ENCODE measurements at places on chromosomes 3 and 15.

GRCh38 chr15:22229990-22230819, 149.9 kb downstream of the OR4M2 start:
- DNase-seq: no peak

- no peak for DNase-seq
Observed at GRCh38 chr3:122052968-122053367, 2.2 kb upstream of the CD86 start.

DNA sequence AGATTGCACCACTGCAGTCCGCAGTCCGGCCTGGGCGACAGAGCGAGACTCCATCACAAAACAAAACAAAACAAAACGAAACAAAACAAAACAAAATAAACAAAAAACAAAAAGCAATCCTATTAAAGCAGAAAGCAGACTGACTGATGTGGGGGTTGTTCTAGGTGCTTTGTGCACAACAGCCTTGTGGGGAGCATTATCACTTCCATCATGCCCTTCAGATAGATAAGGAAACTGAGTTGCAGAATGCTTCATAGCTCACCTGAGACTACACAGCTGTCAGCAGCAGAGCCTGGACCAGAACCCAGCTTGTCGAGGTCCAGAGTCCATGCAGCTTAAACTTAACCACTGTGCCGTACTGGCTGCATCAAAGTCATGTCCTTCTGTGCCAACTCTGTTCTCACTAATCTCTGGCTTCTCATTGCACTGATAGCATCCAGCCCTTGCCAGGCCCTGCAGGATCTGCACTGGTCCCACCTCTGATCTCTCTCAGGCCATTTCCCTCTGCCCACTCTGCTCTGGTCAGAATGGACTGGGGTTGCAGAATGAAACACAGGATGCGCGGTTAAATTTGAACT, 47.6 kb upstream of the MRPS22 start:
- no peak for DNase-seq

GRCh38 chr3:177468816-177469215, 271.5 kb upstream of the TBL1XR1 start:
- no peak for DNase-seq

DNA sequence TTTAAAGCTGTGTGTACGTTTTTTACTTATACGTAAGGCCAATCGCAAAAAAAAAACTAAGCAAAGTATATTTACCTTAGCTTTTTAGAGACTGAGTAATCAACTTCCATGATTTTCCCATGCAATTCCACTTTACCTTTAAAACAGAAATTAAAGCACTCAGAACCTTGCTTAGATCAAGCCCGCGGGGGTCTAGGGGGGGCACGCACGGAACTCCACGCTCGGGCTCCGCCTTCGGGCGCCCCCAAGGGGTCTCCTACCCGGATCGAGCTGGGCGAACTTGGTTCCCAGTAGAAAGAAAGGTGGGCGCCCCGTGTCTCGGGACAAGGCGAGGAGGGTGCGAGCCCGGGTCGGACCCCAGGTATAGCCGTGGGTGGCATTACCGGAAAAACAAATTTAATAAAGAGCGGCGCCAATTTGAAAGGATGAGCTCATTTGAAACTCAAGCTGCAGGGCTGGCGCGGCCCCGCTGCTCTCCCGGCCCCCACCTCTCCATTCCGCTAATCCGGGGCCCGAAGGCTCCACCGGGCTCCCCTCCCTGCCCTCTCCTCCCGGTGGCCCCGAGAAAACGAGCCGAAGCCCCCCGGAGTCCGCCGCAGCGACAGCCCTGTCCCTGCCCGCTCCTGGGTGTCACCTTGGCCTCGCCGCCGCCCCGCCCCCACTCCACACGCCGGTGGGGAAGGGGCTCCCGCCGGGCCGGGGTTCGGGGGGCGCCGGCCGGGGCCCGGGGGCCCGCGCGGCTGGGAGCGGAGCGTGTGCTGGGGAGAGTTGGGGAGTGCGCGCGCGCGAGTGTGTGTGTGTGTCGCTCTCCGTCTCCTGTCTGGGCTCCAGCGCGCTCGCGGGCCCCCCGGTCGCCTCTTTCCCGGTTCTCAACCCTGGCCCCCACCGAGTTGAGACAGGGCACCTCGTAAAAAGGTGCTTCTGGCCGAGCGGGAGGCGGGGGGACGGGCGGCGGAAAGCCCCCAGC, 1.5 kb downstream of the IGF2BP2 start:
- no peak for DNase-seq

DNA sequence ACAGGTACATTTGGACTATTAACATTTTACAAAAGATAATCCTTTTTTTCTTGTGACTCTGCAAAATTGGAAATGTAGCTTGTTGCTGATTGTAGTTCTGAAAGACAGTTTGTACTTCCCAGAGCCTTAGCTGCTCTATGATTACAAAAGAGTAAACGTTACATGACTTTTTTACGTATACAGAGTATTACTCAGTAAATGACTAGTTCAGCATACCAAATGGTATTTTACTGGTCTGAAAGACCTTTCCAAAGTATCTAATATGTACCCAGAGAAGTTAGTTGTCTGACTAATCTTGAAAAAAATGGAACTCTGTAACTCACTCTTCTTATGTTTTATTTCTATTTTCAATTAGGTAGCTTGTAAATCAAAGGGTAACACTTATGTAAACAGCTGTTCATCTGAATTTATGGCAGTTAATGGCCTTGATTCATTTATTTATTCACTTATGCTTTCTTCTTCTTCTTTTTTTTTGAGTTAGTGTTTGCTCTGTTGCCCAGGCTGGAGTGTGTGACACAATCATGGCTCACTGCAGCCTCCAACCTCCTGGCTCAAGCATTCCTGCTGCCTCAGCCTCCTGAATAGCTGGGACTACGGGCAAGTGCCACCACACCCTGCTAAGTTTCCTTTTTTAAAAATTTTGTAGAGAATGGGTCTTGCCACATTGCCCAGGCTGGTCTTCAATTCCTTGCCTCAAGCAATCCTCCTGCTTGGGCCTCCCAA, 151.7 kb downstream of the C3orf38 start:
- no peak for DNase-seq

DNA sequence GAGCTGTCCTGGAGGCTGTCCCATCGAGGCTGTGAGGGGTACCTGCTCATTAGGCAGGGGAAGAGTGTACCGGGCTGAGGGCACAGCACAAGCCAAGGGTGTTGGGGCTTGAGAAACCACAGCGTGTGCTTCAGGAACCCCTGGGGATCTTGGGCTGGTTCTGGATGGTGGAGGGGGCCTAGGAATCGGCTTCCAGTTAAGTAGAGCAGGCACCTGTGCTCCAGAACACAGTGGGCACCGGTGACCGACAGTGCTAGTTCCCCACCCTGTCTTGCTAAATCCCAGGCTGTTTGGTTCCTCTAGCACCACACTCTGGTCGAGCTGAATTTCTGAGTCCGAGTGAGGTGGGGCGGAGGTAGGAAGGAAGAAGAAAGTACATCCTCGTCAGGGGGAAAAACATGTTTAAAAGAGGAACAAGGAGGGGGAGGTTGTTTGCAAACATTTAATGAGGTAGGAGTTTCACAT, 29.1 kb downstream of the SLC6A6 start:
- DNase-seq: no peak

- DNase-seq: no peak
Observed at GRCh38 chr3:10666621-10667020, 149.4 kb upstream of the SLC6A11 start.

DNA sequence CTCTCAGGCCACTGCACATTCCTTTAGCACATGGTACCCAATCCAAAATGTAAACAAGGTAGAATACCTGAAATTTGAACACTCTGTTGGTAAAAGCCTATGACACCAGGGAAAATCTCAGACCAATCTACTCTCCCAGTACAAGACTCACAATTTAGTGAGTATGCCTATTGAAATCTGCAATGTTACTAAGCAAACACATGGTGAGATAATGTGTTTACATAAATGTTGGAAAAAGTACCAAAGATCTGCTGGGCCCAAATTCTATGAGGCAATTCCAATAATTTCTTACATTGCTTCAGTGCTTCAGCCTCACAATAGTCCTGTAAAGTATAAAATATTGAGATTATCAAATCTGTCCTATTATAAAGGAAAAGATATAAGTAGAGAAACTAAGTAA, 536.1 kb downstream of the PYDC2 start:
- DNase-seq: no peak

DNA sequence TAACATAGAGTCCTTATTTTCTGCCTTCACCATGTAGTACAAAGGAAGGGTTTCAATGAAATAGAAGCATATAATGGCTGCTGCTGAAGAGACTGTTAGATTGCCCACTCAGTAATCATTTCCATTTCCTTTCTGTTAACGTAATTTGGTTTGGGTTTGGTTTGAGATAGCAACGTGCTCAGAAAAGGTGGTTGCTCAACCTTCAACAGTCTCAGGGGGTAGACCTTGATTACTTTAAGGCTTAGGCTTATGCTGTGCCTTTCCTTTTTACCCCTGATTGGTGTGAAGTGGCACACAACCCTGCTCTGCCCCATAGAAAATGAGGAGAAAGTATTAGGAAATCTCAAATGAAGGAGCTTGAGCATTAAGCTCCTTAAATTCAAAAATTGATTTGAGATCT, 163.7 kb upstream of the TP63 start:
- no peak for DNase-seq

GRCh38 chr3:159548675-159549335, 439.8 kb upstream of the IL12A start:
- no peak for DNase-seq

- no peak for DNase-seq
Observed at GRCh38 chr3:170128259-170128976, 53.1 kb downstream of the PHC3 start.

GRCh38 chr3:136672457-136672856, 79.7 kb downstream of the STAG1 start:
- no peak for DNase-seq

DNA sequence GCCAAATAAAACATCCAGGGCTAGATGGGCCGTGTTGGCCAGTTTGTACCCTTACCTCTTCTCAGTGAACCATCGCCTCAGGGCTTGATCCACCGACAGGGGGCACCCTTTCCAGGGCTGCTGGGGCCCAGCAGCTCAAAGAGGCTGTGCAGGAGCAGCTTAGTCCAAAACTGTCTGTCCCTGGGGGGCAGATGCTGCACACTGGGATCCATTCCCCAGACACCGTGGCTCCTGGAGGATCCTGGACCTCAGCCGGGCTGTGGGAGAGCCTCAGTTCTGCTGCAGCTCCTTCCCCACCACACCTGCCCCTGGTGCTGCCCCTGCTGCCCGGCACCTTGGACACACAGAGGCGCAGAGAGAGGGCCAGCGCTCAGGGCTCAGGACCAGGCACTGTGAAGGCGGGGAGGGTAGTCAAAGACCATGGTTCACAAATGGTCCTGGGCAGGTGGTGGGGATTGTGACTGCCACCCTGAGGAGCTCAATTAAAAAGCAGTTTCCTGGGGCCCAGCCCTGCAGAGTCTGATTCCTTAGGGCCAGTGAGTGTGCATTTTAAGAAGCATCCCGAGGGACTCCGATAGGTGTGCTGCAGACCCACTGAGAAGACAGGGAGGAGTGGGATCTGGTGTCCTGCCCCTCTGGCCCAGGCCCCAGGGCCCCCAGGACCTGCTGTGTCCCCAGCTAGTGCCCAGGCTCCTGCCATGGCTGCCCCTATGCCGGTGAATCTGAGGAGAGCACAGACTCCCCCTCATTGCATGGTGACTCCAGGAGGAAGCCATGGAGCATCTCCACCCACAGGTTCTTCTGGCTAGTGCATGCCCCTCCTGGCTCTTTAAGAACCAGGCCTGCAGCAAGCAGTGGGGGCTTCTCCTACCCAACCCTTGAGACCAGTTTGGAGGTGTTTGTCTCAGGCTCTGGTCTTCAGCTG, 86.5 kb upstream of the PRR20G start:
- no peak for DNase-seq

DNA sequence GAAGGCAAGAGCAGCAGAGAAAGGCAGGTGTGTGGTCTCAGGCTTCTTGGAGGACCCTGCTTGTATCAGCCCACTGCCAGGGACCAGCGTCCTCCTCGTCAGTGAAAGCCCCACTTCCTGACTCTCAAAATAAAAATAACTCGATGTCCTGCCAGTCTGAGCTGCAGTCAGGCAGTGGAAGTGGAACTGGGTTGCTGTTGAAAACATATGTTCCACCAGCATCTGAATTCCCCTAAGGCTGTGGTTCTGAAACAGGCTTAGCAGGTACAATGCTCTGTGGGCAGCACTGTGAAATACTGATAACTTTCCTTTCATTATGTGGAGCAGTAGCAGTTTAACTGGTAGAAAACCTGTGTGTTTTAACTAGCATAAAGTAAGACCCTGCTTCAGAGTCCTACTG, 121.6 kb upstream of the EIF1B start:
- no peak for DNase-seq

DNA sequence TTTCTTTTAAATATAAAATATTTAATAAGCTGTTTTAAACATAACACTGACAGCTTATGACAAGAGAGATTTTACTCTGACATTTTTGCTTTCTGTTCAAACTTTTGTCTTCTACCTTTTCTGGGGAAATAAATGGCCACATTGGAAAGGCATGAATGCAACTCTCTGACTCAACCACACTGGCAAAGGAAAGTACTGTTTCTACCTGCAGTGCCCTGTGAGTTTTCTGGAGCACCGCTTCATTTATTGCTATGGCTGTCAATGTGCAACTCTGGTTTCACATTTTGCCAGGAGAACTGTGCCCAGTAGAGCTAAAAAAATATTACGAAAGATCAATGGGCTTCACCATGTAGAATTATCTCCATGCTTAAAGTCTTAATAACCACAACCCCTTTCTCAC, 15.1 kb downstream of the PDZRN3 start:
- no peak for DNase-seq

GRCh38 chr3:165778456-165778855, 58.8 kb downstream of the BCHE start:
- DNase-seq: no peak

- no peak for DNase-seq
Observed at GRCh38 chr15:25887870-25888269, 24.7 kb upstream of the ATP10A start.

DNA sequence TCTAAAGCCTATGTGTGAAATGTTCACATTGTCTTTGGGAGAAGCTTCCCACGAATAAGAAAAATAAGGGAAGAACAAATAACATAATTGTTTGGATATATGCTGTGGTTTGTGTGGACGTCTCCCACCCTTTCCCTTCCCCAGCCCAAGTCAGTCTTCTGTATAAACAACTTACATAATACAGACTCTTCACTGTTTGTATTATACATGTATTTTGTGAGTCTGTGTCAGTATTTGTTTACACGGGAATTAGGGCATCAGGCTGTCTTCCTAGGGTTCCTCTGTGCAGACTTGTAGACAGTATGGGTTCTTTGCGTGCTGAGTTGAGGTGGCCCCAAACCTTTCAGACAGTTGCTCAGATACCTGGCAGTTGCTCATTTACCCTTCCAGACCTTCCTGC, 103.4 kb downstream of the IGF1R start:
- no peak for DNase-seq

DNA sequence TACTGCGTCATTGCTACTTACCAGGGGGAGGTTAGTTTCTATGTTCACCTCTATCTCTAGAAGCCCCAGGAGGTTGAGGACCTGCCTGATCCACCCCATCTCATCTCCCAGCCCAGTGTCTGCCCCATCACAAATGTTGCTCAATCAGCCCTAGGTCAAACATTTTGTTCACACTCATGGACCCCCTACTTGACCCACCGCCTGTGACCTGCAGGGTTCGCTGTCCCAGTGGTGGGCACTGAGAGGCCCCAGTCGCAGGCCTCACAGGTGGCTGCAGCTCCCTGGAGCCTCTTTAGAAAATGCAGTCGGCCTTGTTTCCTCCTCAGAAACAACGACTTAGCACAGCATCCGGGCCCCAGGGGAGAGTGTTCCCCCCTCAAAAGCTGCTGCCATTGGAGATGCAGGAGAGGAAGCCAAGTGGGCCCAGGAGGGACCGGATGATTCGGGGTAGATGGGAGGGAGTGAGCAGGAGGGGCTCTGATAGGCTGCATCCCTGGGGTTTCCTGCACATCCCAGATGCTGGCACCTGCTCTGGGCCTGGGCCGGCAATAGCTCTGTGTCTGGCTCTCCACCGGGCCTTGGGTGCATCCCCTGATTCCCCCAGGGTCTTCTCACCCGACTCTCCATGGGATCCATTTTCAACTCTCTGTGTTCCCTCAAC, 18.4 kb upstream of the INSYN1 start:
- no peak for DNase-seq
